ENCODE measurements at places on chromosomes 2 and 18.

DNA sequence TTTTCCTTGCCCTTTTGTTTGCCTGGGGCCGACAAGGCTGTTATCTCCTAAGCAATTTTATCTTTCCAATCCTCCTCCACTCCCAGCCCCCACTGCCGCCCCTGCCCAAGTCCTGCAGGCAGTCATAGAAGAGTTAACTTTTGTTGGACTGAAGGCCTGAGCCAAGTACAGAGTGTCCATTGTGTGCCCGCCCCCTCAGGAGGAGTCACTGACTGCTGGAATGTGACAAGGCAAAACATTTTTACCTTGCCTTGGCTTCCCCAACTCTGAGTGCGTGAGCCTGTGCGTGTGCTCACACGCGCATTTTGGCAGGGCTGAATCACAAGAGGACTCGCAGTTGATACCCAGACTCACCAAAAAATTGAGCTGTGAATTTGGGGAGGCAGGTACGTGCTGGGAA, 16.2 kb downstream of the SETBP1 start:
- no peak for DNase-seq

GRCh38 chr2:127392828-127393578, 5.2 kb upstream of the MAP3K2 start:
- DNase-seq, result no peak

DNA sequence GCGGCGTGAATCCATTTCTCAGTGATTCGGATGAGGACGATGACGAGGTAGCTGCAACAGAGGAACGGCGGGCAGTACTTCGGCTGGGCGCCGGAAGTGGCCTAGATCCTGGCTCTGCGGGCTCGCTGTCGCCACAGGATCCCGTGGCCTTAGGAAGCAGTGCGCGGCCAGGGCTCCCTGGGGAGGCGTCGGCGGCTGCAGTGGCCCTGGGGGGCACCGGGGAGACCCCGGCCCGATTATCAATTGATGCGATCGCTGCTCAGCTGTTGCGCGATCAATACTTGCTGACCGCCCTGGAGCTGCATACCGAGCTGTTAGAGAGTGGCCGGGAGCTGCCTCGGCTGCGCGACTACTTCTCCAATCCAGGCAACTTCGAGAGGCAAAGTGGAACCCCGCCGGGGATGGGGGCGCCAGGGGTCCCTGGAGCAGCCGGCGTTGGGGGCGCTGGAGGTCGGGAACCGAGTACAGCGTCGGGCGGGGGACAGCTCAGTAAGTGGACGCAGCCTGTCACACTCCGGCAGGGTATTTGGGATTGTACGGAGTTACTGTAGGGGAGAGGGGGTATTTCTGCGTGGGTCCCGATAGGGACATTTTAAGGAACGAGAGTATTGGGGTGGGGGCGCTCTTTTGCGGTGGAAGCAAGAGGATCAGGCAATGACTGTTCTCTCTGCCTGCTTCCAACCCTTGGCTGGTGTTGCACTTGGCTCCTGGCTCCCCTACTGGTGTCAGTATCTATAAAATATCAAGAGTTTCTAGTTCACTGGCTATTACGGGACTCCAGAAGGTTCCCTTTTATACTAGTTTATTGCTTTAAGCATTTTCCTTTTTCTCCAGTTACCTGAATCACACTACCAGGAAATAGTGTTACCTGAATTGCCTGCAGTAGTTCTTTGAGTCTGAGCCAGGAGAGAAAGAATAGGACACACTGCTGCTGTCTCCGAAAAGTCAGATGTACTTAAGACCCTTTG, 772 bp downstream of the RELCH start:
- DNase-seq, result peak; percentile 32

DNA sequence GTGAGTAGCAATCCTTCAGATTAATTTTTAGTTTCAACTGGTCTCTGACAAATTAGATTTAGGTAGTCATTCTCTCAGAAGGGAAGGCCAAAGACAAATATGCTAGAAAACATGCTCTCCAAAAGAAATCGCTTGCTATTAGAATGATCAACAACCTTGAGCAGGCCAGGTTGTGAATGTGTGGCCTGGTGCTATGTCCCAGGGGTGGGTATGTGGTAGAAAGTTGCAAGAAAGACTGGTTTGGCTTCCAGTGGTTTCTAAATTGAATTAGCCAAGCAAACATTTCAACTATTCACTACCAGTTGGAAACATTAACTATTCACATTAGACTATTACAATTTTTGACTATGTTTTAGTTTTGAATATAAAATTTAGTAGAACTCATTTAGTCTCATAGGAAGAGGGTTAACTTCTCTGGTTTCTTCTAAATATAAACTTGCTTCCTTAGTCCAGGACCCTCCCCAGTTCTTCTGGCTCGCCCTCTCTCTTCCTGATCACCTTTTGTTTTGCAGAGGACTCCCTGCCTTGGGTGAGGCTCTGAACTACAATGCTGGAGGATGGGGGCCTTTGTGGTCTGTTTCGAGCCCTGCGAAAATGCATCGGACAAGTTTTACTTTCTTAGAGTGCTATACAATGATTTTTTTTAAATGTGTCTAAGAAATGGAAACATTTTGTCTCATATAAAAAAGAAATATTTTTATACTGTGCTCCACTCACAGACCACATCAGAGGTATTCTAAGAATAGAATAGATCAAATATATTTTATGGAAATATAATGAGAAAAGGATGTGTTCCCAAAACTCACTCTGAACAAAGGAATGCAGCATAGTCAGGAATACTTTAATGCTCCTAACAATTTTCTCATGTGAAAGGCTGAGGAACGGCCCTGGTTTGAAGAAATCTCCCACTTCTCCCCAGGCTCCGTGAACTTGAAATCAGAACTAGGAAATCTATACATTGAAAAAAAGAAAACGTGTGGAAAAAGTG, 375.0 kb upstream of the ZEB2 start:
- DNase-seq, result no peak

DNA sequence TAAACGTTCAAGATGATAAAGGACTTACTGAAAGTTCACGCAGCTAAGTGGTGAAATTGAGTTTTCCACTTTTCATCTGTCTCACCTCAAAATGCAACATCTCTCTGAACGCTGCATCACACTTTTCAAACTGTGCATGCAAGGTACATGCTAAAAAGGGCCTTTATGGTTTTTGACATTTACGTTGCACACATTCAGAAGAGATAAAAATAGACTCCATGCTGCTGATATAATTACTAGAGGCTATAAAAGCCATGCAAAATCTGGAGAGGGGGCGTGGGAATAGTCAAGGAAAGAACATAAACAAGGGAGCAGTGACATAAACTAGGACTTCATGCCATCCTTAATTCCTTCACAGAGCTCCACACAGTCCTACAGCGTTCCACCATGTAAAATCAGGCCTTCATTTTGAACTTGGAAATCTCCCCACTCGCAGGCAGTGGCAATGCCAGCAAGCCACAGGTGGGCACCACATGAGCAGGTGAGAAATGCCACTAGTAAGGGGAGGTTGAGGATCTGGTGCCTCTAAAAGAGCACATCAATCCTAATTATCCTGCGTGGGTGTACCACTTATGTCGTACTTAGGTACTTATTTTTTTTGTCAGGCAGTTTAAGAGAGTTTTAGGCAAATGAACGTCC, 71.4 kb downstream of the ZEB2 start:
- DNase-seq, result no peak

GRCh38 chr2:69848186-69848790, 18.8 kb downstream of the GMCL1 start:
- DNase-seq, result no peak

DNA sequence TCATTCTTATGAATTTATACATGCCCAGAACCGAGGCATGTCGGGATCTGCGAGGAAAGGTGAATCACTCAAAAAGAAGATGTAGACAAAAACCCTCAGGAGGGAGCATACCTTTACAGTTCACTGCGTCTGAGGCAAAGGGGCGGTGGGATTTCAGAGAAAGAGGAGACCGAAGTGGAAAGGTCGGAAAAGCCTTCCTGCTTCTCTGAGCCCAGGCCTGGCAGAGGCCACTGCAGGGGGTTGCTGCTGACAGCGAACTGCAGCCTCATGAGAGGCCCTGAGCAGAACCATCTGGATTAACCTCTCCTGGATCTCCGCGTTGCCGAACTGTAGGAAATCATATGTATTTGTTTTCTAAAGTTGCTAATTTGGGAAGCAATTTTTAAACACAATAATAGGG, 713.1 kb upstream of the SOX11 start:
- no peak for DNase-seq

GRCh38 chr2:157032017-157032416, 225.5 kb upstream of the GALNT5 start:
- no peak for DNase-seq

- no peak for DNase-seq
These were observed 205.8 kb upstream of the SMAD2 start for GRCh38 chr18:48136051-48136826.

DNA sequence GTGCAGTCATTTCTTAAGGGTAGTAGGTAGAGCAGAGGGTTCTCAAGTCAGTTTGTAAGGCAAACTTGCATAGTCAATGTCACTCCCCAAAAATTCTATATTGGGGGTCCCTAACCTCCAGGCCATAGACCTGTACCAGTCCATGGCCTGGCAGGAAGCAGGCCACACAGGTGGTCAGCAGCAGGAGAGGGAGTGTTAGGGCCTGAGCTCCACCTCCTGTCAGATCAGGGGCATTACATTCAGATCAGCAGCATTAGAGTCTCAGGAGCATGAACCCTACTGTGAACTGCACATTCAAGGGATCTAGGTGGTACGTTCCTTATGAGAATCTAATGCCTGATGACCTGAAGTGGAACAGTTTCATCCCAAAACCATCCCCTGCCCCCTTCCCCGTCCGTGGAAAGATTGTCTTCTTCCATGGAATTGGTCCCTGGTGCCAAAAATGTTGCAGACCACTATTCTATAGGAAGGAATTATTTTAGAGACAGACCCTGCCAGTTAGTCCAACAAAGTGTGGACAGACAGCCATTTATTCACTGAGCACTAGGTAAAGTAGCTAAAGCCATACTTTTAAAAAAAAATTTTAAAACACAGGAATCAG, 6.7 kb downstream of the COA5 start:
- DNase-seq, result no peak

DNA sequence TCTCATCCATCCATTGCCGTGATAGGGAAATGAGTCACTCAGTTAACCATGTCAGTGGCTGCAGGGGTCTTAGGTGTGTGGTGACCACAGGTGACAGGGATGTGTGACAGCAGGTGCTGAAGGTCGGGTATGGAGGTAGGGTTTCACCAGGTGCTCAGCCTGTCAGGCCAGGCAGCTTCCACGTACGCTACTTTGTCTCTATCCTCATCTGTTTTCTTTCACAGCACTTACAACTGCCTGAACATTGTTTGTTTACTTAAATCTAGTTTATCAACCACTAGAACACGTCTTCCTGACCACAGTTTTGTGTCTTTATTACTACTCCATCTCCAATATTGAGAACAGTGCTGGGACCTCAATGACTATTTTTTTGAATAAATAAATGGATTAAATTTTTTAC, 11.4 kb upstream of the UXS1 start:
- DNase-seq, result no peak

All from NCI-H1930 (cell line).